ENCODE measurements at places on chromosomes 2 and 18. TPM values are rescaled to one million over a fixed set of nuclear protein-coding genes. Genes with fewer than 3 reads are reported as not detected.
A peak's percentile ranks its signal among the peaks of the same experiment; 100 is the strongest.

GRCh38 chr2:20223407-20224163 lies 1.3 kb downstream of the SDC1 start:
- peak; percentile 66 for DNase-seq

Gene SIX3
- 0.28 TPM for total RNA-seq

DNA sequence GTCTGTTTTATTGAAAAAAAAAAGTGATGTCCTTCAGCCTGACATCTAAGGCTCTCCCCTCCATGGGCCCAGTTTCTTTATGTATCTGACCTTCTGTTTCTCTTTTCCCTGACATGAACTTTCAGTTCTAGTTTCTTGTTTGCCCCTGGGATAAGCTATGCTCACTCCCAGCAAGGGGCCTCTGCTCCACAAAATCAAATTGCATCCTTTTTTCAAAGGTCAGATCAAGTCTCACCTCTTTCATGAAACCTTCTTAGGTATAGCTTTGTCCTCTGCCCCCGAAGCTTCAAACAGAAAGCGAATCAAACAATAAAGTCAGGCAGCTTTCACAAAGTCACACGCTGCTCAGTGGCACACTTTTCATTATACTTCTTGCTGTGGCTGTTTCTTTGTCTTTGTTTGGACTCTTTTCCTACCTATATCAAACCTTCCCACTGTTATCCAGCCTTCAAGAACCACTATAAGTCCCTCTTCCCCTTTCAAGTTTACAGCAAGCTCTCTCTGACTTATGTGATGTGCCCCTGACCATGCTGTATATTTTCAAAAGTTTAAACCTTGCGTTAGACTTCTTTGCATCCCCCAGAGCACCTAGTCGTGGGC lies 23.3 kb downstream of the MAP3K19 start:
- no peak for DNase-seq

- DNase-seq, result no peak
These were observed 121.6 kb downstream of the NFATC1 start for GRCh38 chr18:79517341-79517740.

GRCh38 chr2:152694161-152694661 lies 23.1 kb downstream of the PRPF40A start:
- DNase-seq, result no peak

DNA sequence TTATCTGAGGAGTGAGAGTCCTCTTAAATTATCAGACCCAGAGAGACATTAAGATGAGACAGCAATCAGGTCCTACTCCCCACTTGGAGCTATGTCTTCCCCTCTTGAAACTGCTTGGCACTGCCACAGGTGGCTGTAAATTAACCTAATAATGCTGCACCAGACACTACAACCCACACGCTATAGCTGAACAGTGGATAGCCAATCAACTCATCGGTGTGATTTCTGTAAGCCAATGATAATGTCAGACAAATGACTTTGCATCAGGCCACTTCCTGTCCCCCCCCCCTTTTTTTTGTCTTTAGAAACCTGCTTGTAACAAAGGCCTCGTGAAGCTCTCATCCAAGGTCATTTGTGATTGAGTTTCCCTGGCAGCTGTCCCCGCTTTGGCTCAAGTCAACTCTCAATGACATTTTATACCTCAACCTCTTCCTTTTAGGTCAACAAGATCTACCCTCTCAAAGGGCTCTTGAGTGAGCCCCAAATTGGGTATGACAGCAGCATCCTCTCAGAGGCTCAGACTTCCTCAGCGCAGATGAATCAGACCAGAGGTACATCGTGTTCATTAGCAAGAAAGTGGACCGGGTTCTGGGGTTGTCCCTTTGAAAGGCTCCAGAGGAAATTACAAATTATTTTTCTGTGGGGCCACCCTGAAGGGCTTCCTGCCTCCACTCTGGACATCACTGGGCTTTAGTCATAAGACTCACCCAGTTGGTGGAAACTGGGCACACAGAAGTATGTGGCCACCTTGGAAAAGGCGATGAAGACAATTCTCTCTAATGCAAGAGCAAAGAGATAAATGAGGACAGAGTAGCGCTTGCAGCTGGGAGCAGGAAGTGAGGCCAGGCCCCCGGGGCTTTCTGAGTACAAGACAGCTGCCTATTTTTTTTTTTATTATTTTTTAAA lies 73.6 kb downstream of the COPS8 start:
- no peak for DNase-seq

Data from pancreas (tissue), 10 donors.